ENCODE measurements at places on chromosomes 12 and 14.

- no peak for DNase-seq
These were observed 29.9 kb upstream of the TEX22 start for GRCh38 chr14:105368426-105368825.

DNA sequence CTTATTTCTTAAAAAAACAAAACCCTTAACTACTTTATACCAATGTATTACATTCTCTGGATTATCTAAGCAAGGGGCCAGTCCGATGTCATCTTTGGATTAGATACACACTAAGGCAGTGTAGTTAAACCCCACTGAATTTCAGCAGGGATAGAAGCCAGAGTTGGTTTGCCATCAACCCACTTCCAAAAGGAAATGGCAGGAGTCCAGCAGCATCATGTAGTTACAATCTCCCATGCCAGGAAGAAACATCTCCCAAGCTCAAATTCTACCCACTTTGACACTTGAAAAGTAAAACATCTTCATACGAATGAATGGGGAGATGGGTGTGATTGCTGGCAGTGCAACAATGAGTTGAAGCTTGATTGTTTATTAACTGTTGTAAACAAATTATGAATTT lies 203.5 kb upstream of the PLXNC1 start:
- DNase-seq: no peak

- DNase-seq: no peak
These were observed 73.8 kb downstream of the DYRK2 start for GRCh38 chr12:67722296-67722695.

GRCh38 chr12:103799504-103799856 lies 41.6 kb downstream of the NT5DC3 start:
- DNase-seq: no peak

- no peak for DNase-seq
These were observed 42.8 kb downstream of the KDM2B start for GRCh38 chr12:121537814-121538698.

DNA sequence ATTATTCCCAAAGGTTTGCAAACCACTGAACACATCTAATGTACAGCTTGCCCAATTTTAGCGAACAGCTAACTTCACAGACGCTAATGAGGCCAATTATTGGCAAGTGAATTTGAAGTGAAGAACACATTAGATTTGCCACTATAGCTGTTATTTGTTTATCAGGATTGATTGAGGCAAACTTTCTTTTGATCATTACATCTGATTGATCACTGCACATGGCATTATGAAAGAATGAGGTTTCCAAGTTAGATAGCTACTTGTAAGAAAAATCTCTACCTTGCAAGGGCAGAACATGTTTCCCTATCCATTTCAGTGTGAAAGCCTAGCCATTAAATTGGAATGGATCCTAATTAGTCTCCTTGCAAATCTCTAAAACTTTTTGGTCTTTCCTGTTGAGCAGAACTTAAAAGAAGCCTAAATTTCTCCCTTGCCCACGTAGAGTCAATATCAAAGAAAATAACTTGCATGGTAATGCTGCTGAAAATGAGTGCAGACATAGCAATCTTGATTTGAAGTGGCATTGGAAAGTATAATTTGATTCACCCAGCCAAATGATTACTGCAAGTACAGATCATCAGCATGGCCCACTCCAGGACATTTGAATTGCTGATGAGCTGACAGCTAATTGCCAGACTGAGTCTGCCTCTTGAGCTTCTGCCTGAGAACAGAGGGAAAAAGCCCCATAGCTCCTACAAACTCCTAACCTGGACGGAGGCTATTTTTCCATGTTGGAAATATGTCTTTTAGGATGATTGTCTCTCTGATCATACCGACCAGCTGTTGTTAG lies 98.6 kb downstream of the TPH2 start:
- DNase-seq: no peak

- no peak for DNase-seq
These were observed 1.2 kb upstream of the COX14 start for GRCh38 chr12:50110762-50111351.

GRCh38 chr12:2288471-2288870 lies 235.7 kb downstream of the CACNA1C start:
- no peak for DNase-seq

DNA sequence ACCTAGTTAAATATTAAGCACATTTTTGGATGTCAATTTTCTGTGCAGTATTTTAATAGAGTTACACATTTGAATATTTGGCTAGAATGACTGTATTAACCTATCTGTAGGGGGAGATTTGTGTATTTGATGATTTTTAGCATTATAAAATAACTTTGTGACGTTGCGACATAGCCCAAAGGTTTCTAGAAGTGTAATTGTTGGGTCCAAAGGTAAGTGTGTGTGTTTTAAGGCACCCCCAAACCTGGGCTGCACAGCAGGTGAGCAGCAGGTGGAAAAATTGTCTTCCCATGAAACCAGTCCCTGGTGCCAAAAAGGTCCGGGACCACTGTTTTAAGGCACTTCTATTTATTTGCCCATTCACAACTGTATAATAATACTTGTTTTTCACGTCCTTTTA lies 3.3 kb downstream of the CCT2 start:
- DNase-seq: no peak

GRCh38 chr14:91281346-91281745 lies 36.8 kb upstream of the GPR68 start:
- no peak for DNase-seq

- no peak for DNase-seq
These were observed 79.9 kb upstream of the TMTC1 start for GRCh38 chr12:29863665-29864064.

DNA sequence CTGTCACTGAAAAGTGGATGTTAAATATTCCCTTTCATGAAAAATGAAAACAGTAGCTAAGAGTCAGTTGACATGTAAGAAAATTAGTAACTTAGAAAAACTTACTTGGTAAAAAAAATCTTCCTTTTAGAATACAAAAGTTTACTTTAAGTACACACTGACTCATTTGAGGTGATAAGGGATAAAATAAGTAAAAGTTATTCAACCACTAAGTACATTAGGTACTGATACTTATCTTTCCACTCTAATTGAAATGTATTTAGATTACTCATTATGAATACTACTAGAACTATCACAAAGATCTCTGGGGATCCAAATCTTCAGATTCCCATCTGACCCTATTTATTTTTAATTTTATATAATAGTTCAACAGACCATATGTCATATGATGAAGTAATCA lies 12.2 kb downstream of the SYCP3 start:
- no peak for DNase-seq

- no peak for DNase-seq
These were observed 3.0 kb upstream of the HOXC10 start for GRCh38 chr12:53981634-53982565.

- DNase-seq: peak; percentile 16
These were observed 123.0 kb downstream of the GLT1D1 start for GRCh38 chr12:128976120-128976738.

GRCh38 chr12:118052324-118053070 lies 8.5 kb downstream of the WSB2 start:
- DNase-seq: peak; percentile 90

- DNase-seq: peak; percentile 12
These were observed at the start of gene LPAR5 for GRCh38 chr12:6635856-6636531. LPAR5 (minus strand) TSS chr12:6635959; CDS start chr12:6621248, 14,711 bp downstream.

- peak; percentile 10 for DNase-seq
These were observed 2.3 kb upstream of the SLC25A3 start for GRCh38 chr12:98591209-98591608.

DNA sequence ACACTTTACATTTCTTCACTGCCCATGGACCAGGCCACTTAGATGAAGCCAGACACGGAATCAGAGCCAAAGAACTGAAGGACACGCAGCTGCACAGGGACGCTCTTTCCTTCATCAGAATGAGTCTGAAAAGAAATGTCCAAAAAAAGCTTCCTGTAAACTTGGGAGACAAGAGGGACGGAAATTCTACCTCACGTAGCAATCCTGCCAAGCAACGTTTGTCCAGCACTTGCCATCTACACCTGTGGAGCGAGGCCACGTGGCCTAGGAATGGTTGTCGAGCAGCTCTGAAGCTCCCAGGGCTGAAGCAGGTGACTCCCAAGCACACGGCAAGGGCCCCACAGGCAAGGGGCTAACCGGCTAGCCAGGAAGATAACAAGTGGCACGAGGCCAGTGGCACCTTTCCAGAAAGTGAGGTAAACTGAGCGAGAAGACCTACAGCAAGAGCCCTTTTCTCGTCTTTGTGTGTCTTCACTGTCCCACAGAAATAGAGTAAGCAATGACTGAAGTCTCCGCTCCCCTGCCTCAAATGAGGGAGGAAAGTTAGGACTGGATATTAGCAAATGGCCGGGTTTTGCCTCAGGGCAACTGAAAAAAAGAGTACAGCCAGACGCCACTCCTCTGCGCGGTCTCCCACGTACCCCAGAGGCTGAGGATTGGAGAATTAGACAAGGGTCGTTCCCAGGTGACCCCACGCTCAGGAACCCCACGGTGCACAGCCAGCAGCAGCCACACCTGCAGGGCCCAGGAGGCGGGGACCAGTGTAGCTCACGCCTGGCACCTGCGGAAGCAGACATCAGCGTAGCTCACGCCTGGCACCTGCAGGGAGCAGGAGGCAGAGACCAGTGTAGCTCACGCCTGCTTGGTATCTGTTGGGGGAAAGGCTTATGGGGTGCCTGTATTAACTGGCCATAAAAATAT lies 7.7 kb downstream of the ZNF605 start:
- no peak for DNase-seq

Measured in brain microvascular endothelial cell (primary cell).